ENCODE measurements at places on chromosomes 16 and 17.

- DNase-seq: peak; percentile 43
Measured at GRCh38 chr16:3610698-3611145, 684 bp downstream of the SLX4 start.

GRCh38 chr16:81198635-81199034 lies 39.9 kb upstream of the BCO1 start:
- DNase-seq: peak; percentile 19

DNA sequence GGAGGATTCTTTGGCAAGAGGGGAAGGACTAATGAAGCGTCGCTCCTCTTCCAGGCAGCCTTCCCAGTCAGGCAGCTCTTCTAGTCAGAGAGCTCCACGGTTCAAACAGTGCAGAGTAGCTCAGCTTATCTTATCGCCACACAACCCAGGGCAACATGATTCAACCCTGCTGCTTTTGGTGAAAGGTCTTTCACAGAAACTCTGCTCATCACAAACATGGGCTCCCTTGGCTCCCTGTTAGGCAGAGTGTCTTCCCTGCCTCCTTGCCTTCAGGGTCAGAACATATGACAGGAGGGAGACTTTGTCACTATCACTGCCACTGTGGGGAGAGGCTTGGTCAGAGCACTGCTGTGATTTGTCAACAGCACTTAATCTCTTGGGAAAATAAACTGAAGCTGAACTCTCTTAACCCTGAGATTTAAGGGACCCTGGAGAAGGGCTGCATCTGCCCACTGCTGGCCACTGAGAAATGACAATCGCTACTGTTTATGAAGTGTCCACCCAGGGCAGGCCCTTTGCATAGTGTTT lies 6.9 kb upstream of the SLC13A2 start:
- DNase-seq: no peak

GRCh38 chr17:73067075-73067474 lies 25.4 kb downstream of the SLC39A11 start:
- no peak for DNase-seq

DNA sequence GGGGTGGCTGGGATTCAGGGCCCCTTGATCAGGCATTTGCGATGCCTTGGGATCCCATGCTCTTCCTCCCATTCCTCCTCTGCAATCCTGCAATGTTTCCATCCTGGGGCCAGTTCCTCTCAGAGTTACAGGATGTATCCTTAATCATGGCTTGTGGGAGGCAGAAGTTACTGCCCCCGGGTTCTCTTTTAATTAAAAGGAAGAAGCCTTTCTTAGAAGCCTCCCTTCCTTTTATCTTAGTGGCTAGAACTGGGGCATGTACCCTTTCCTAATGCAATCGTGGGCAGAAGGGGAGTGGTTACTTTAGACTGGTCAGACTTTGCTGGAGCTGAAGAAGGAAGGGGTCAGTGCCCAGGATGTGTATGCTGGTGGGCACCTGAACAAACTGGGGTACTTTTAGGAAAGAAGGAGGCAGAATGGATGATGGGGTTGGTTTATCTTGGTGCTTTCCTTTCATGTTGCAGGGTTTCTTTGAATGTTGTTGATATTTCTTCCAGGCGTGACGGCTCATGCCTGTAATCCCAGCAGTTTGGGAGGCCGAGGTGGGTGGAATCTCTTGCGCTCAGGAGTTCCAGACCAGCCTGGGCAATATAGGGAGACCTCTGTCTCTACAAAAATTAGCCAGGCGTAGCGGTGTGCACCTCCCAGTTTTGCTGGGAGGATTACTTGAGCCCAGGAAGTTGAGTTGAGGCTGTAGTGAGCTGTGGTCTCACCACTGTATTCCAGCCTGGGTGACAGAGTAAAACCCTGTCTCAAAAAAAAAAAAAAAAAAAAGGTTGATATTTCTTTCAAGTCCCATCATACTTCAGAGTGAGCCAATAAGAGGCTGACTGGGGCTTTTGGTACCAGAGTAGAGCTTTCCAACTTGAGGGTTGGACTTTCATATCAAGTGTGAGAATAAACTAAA lies 13.2 kb upstream of the SPN start:
- DNase-seq: peak; percentile 16

- DNase-seq: no peak
Measured at GRCh38 chr17:76887802-76888201, 19.6 kb downstream of the MGAT5B start.

- DNase-seq: peak; percentile 89
Measured at GRCh38 chr16:87853411-87854052, 15.8 kb downstream of the SLC7A5 start.

GRCh38 chr16:78620291-78620690 lies 520.8 kb downstream of the WWOX start:
- DNase-seq: no peak

All from DMS53 (cell line).